ENCODE measurements at places on chromosomes 3 and 15.

DNA sequence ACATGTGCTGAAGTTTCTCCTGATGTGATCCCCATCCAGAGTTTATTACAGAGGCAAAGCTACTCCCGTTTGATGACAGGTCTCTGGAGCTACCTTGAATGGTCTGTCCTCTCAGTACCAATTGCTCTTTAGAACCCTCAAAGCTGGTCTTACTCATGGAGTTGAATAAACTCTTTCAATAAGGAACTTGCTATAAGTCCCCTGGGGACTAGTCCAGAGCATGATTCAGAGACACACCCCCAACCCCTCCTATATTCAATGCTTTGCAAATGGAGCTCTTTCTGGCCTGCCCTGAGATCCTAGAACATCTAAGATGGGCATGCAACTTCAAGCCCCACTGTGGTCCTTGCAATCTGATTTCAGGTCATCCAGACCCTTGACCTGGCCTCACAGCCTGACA, 23.9 kb upstream of the TPM1 start:
- no peak for DNase-seq

- DNase-seq: no peak
These were observed 109.8 kb downstream of the IL12A start for GRCh38 chr3:160098261-160098908.

DNA sequence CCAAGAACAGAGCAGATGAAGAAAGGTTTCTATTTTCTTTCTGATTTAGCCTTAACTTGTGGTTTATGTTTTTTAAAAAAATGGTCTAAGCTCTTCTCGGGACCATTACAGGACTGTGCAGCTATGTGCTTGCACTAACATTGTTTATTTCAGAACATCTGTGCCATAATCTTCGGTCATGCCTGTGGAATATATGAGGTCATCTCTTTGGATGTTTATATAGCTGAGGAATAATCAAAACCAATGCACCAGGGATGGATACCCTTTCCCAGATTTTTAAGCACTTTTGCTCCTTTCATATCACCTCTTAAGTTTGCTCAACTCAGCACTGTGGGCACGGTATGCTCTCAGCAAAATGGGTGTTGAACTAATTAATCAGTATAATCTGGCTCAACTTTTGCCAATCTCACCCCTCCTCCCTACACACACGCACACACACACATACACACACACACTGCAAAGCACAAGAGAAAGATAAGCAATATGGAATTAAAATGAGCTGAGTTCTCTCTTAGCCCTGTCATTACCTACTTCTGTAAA, 268.5 kb upstream of the TMC3 start:
- no peak for DNase-seq

DNA sequence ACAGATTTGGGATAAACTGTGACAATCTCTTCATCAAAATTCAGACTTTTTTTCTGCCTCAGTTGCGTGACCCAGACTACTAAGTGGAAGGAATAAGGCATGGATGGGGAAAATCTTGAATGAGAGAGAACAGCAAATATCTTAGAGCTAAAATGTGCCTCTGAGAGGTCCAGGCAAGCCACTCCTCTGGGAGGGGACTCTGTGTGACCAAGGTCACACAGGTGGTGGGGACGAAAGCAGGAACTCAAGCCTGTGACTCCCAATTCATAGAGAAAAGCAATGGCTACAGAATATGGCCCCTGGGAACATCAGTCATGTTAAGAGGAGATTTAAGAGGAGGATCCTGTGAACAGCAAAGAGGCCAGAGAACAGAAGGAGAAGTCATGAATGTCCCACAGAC, 268.1 kb downstream of the FOXP1 start:
- no peak for DNase-seq

DNA sequence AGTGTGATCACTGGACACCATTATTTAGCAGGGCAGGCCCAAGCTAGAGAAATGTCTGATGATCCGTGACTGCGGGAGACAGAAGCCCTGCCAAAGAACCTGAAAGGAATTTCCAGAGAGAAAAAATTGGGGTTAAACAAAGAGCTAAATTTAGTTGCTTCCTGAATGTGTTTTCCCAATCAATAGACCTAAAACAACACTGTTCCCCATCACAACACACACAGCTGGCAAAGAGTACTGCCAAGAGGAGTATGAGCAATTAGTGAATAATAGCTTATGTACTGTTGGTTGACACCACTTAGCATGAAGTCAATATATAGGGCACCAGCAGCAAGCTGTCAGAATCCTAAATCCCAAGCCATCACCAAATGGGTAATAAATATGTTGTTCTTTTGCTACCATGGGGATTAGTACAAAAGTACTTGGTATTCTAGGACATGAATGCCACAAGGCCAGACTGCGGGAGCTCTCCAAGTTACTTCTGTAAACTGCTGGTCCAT, 35.7 kb downstream of the CLK3 start:
- DNase-seq: no peak

DNA sequence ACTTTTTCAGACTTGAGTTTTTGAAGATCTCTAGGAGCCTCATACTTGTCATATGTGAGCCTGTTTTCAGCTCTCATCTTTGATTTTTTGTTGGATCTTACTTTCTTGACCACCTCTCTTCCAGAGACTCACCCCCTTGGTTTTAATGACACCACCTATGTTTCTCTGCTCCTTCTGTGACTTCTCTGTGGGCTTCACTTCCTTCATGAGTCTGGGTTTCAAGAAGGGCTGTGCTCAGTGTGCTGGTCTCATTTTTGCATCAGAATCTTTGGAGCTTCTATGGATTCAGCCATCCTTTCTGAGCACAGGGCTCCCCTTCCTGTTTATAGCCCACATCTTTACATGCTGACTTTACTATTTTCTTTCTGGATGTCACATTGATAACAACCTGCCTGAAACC, 17.7 kb downstream of the PPM1L start:
- no peak for DNase-seq

DNA sequence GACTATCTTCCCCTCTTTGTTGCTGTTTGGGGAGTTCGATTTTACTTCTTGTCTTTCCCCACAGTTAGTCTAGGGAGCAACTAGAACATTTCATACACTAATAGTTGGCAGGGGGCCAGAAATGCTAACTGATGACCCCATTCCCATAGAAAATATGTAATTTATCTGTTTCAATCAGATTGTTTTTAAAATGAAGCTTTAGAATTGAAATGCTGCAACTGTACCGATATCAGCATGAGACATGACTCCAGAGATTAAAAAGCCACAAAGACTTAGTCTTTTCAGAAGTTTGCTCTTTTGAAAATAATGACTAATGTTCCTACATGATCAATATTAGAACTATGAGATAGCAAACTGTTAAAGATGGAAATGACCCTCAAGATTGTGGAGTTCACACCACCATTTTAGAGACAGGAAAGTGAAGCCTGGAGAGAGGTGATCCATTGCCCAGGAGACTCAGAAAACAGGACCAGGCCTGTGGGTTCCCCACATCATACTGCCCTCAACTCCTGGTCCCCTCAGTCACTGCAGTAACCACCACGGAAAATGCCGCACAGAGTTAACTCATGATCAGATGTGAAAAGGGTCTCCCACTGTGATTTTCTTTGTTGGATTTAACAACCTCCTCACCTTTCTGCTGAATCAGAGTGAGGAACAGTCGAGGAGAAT, 130.3 kb downstream of the CHDH start:
- DNase-seq: no peak

DNA sequence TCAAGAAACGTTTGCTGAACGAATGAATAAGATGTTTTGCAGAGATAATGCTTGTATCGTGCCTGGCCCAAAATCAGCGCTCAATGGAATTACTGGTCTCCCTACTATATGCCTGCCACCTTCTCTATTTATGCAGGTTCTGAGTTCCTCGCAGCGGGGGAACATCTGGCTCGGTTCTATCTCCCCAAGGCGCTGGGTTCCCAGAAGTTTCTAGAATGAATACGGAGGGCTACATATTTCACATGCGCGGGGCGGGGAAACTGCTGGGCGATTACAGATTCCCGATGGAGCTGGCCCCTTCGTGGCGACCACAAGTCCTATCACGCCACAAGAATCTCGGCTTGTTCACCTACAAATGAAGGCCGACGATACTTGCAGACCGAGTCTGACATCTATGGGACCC, 411 bp upstream of the EIF2B5 start:
- DNase-seq: no peak

DNA sequence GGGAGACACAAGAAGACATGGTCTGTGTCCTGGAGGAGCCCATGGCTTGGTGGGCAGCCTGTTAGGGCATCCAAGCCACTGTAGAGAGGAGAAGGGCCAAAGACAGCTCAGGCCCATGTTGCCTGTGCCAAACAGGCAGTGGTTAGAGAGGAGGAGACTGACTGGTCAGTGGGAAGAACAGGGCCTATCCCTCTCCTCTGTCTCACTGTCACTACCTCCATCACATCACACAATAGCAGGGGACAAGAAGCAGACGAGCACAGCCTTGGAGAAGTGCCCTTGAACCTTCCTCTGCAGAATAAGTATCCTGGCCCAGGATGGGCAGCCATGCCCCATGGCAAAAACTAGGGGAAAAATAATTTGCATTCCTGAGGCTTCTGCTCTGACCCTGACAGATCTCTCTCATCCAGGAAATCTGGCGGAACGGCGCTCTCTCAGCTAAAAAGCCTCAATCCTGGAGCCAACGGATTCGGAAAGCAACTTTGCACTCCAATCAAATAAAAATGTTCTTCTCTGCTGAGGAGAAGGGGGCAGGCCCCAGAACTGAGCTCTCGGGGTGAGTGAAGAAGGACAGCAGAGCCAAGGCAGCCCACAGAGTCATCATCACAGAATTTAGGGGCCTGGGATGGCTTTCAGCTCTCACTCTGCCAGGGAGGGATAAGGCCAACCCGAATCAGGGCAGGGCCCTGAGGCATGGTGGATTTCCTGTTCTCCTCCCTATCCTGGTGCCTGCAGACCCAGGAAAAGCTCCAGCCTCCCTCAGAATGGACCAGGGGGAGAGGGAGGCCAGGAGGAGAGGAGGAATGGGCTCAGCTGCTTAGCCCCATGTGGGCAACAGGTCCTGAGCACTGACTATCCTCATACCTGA, 1.6 kb downstream of the SHF start:
- no peak for DNase-seq

GRCh38 chr15:89442671-89443307, 53.6 kb downstream of the RHCG start:
- peak; percentile 82 for DNase-seq

DNA sequence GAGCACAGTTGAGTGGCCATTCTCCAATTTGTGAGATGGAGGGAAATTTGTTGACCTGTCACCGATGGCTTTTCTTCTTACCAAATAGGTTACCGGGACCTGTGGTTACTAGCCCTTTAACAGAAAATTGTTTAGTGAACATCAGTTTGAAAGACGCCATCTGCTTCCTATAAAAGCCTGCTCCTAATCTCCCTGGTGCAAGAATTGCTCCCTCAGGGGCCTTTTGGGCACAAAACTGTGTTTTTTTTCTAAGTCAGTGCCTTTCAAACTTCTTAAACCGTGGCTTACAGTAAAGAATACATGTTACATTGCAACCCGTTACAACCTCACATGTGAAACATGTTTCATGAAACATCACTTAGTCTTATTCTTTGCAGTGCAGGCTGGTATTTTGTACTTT, 15.0 kb downstream of the CACNA2D3 start:
- DNase-seq: no peak

DNA sequence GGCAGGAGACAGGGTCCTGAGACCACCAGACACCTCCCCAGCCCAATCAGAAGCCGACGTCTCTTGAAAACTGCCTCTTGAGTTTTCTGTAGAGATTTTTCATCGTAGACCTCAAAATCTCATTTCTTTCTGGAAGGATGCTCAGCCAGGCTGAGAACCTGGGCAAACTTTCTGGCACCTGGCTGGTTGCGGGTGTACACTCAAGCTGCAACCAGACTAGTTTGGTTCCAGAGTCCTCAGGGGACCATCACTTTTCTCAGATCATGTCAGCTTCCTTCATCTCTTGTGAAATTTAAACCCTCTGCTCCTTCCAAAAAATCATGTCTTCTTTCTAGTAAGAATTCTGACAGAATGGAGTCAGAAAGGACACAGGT, 45.1 kb downstream of the CMTM7 start:
- no peak for DNase-seq

GRCh38 chr3:154458560-154458959, 28.6 kb upstream of the GPR149 start:
- no peak for DNase-seq

DNA sequence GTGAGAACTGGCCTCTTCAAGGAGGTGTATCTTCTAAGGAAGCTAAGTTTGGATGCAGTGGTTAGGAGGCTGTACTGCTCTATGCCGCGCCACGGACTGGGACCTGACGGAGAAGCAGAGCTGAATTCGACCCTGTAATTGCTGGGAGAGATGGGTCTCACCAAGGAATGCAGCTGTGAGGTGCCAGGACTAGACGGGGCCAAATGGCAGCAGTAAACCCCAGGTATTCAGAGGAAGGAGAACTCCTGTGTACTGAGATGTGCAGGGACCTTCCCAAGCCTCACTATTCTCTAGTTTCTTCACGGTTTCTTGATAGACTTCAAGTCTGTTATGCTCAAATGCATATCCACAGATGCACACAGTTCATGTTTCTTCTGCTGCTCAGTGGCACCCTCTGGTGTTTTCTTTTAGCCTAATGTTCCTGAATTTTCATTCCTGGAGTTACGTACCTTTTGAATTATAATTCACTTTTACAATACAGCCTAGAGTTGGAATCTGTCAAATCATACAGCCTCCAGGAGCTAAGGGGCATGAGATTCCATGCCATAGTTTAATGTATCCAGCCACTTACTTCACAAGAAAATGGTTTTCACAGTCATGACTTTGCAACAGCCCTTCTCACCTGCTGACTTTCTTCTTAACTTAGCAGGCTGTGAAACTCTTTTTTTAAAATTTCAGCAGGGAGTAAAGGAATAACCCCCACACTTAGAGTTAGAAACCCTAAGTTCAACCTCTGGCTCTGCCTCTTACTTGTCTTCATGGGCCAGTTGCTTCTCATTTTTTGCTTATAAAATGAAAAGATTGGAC, 61.8 kb downstream of the GLDN start:
- DNase-seq: no peak

- no peak for DNase-seq
These were observed 72.7 kb downstream of the UACA start for GRCh38 chr15:70690491-70691276.

GRCh38 chr15:72174551-72175165, 22.9 kb downstream of the GRAMD2A start:
- no peak for DNase-seq

- DNase-seq: peak; percentile 73
These were observed 465.3 kb upstream of the CBLB start for GRCh38 chr3:106333911-106334618.

DNA sequence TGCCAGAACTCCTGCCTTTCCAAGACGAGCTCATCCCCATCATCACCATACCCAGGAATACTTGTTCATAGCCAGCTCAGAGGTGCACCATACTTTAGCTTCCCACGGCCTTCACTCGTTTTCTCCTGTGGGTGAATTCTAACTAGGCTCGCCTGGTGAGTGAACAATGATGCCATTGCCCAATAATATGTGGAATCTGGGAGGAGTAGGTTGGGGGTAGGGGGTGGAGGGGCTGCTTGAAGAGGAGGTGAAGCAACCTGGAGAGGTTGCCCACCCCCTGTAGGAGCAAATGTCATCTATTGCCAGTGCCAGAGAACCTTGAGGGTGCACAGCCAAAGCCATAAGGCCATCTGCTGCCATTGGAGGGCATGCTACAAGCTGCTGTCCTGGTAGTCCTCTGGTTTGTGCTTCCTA, 592 bp upstream of the ZNF445 start:
- DNase-seq: no peak

- no peak for DNase-seq
These were observed 61.4 kb downstream of the GLB1 start for GRCh38 chr3:33035596-33035995.
